ENCODE measurements at places on chromosomes 6 and 20.

DNA sequence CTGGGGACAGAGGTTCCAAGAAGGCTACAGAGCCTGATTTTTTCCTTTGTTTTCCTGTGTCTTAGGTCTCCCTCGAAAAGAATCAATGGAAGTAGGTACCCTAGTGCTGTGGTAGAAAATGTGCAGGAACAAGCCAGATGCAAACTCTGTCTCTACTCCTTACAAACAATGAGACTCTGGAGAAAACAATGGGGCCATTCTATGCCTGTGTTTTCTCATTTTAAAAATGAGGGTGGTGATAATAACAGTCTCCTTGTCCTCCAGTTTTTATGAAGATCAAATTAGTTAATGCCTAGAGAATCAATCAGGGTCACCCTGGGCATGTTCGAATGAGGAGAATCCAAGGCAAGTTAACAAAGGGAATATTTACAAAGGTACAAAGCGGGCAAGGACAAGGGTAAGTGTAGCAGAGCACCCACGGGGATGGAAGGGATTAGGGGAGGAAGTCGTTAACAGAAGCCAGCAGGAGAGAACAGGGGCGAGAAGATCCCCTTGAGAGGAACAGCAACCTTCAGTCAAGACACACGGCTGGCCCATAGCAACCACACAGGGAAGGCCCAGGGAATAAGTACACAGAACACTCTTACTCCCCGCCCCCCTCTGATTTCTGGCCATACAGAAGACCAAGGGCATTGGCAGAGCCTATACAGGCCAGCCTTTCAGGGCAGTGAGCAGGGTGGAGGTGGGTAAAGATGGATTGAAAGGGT, 342.8 kb downstream of the PTPRT start:
- no peaks in the 10 kb centered on the region for H3K4me1 ChIP-seq
- H3K27ac ChIP-seq = no peak overlapping the region
- DNase-seq = no peak
- H3K4me3 ChIP-seq = no peak overlapping the region
- H3K27me3 ChIP-seq = no peaks in the 10 kb centered on the region

DNA sequence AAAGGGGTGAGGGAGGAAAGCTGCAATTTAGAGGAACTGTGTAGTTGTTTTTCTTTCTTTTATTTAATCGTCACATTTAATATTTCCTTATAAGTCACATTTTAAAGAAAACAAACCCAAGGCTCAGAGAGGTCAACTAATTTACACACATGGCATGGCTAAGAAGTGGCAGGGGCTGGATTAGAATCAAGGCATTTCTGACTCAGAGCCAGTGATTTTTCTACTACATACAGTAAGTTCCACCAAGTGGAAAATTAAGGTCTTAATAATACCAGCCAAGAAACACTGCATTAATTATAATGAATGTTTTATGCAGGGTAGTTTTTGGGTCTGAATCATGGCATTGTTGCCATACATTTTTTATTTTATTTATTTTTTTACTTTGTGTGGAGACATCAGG, 607.7 kb upstream of the CITED2 start:
- peak overlapping the region; percentile 52 for H3K27ac ChIP-seq
- DNase-seq = no peak
- H3K36me3 ChIP-seq = no peaks in the 10 kb centered on the region

GRCh38 chr20:18504479-18505060, 3.2 kb upstream of the SEC23B start:
- H3K4me3 ChIP-seq = peak overlapping the region; percentile 60
- no peaks in the 10 kb centered on the region for H3K27me3 ChIP-seq
- H3K27ac ChIP-seq = peak overlapping the region; percentile 79
- no peaks in the 10 kb centered on the region for H3K36me3 ChIP-seq
- no peaks in the 10 kb centered on the region for H3K4me1 ChIP-seq

DNA sequence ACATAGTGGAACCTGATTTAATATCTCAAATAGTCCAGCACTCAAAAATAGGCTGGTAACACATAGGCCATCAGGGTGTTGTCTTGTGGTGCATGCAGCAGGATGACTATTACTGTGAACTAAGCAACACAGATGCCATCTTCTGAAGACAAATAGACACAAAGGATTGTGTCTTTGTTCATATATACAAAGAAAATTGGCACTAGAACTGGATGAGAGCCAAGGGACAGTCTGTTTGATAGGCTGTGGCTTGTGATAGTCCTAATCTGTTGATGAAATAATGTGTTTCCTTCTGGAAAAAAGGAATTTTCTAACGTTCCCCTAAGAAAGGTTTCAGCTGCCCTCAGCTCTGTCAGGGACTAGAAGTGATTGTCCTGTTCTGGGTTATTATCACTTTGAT, 129.8 kb downstream of the TPBG start:
- no peaks in the 10 kb centered on the region for H3K27me3 ChIP-seq
- H3K27ac ChIP-seq = no peak overlapping the region
- DNase-seq = no peak
- no peaks in the 10 kb centered on the region for H3K4me1 ChIP-seq
- H3K4me3 ChIP-seq = no peak overlapping the region
- H3K36me3 ChIP-seq = no peaks in the 10 kb centered on the region

GRCh38 chr6:83371423-83371822, 59.4 kb downstream of the ME1 start:
- H3K4me3 ChIP-seq = no peak overlapping the region
- H3K36me3 ChIP-seq = no peaks in the 10 kb centered on the region
- no peaks in the 10 kb centered on the region for H3K27me3 ChIP-seq
- no peak overlapping the region for H3K27ac ChIP-seq
- no peaks in the 10 kb centered on the region for H3K4me1 ChIP-seq

- H3K4me1 ChIP-seq = no peaks in the 10 kb centered on the region
- no peaks in the 10 kb centered on the region for H3K36me3 ChIP-seq
- no peaks in the 10 kb centered on the region for H3K27me3 ChIP-seq
- H3K27ac ChIP-seq = no peak overlapping the region
- H3K4me3 ChIP-seq = no peak overlapping the region
Measured at GRCh38 chr6:118618676-118619377, 32.6 kb downstream of the CEP85L start.

DNA sequence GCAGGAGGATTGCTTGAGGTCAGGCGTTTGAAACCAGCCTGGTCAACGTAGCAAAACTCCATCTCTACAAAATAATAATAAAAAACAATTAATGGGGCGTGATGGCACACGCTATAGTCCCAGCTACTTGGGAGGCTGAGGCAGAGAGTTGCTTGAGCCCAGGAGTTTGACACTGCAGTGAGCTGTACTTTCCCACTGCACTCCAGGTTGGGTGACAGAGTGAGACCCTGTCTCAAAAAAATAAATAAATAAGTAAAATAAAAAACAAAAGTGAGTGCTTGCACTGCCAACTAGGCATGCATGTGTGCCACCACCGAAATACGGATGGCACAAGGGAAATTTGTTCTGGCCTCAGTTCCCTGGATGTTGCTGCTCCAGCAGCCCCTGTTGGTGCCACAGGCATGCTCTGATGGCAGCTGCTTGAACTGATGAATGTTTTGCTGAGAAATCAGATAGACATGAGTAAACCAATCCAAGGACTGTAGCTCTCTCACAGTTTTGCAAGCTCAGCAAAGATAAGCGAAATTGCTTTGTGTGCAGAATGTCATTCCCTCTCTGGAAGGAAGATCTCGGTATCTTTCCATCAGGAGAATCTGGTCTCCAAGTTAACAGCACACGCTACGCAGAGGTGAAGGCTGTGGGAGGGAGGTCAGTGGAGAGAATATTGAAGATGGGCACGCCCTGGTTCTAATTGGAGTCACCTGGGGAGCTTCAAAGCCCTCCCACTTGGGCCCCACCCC, 188.0 kb upstream of the SLC24A3 start:
- no peak for DNase-seq
- no peaks in the 10 kb centered on the region for H3K27me3 ChIP-seq
- H3K4me3 ChIP-seq = no peak overlapping the region
- H3K27ac ChIP-seq = no peak overlapping the region

DNA sequence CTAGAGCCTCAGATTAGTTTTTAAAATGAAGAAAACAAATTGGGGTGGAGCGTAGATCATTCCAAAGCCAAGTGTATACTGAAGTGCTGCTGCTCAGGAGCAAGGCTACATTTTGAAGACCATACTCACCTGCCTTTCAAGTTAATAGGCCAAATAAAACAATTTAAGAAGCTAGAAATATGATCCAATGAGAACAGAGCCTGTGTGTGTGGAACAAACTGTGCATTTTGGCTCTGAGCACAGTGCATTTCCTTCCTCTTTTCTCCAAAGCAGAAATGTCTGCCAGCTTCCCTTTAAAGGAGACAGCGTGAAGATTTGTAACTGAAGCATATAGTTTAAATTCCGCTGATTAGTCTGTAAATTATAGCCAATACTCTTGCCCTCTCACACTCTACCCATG, 3.2 kb upstream of the IFNGR1 start:
- no peak for DNase-seq
- no peaks in the 10 kb centered on the region for H3K27me3 ChIP-seq
- H3K4me3 ChIP-seq = no peak overlapping the region
- peak overlapping the region; percentile 100 for H3K27ac ChIP-seq
- H3K4me1 ChIP-seq = peaks cover 8% of the 10 kb centered on the region

DNA sequence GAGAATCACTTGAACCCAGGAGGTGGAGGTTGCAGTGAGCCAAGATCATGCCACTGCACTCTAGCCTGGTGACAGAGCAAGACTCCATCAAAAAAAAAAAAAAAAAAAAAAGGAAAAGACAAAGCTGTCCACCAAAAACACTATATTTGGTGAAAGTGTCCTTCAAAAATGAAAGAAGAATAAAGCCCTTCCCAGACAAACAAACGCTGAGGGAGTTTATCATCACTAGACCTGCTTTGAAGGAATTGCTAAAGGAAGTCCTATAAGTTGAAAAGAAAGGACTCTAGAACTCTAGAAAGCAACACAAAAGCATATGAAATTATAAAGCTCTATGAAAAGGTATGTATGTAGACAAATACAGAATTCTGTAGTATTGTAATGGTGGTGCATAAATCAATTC, 98.8 kb downstream of the SEL1L2 start:
- DNase-seq = no peak
- no peak overlapping the region for H3K4me3 ChIP-seq
- H3K36me3 ChIP-seq = no peaks in the 10 kb centered on the region

GRCh38 chr20:57167971-57168701, 98.3 kb downstream of the BMP7 start:
- no peak overlapping the region for H3K4me3 ChIP-seq
- H3K4me1 ChIP-seq = no peaks in the 10 kb centered on the region
- DNase-seq = no peak
- no peak overlapping the region for H3K27ac ChIP-seq
- no peaks in the 10 kb centered on the region for H3K36me3 ChIP-seq
- H3K27me3 ChIP-seq = no peaks in the 10 kb centered on the region

- H3K36me3 ChIP-seq = no peaks in the 10 kb centered on the region
- no peak overlapping the region for H3K27ac ChIP-seq
- H3K4me3 ChIP-seq = no peak overlapping the region
Measured at GRCh38 chr20:3661814-3662665, 1.2 kb downstream of the GFRA4 start.

Data from breast epithelium (tissue), 4 donors.